ENCODE measurements at places on chromosomes 2 and 18.

DNA sequence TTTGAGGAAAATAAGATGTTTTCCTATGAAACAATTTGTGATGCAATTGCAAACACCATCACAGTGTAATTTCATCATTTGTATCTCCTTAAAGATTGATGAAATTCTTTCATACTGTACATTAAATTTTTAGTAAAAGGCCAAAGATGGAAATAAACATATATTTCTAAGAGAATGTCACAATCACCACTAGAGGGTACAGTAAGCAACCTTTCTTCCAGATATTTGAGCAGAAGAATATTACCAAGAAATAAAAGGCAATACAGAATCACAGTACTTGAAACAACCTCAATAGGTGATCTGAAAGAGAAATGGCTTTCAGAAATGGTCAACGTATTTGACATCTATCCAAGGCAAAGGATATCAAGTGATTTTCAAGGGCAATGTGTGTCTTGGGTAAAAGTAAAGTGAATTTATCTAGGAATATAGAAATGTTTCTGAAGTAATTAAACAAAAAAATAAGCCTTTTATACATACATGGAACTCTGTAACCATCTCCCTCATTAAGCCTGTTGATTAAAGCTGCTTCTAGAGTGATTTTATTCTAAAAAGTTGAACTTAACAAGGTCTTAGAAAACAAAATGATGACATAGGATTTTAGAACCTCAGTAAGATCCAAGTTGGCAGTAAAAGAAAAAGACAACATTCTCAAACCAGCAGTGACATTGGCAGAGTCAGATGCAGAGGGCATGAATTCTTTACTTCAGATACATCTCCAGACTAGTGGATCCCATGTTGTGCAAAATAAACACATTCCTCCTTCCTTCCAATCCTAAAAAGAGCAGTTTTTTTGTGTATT is 90.3 kb upstream of the SESTD1 start:
- DNase-seq: peak; percentile 29

GRCh38 chr18:8657873-8658470 is 47.4 kb upstream of the MTCL1 start:
- DNase-seq: no peak

DNA sequence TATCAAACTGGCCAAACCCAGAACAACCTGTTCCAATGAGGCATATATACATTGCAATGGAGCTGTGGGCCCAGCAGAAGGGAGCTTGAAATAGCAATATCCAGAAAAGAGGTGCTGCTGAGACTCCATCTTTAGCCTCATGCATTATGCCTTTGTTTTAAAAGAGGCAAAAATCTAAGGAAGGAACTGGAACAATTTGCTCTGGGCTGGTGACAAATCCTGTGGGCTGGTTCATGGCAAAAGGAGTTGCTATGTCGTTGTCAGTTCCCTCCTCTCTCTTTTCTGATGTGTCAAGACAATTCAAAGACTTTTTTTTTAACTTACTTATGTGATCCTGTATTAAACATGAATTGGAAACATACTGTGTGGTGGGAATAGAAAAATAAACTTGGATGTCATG is 124.2 kb upstream of the FSHR start:
- no peak for DNase-seq

DNA sequence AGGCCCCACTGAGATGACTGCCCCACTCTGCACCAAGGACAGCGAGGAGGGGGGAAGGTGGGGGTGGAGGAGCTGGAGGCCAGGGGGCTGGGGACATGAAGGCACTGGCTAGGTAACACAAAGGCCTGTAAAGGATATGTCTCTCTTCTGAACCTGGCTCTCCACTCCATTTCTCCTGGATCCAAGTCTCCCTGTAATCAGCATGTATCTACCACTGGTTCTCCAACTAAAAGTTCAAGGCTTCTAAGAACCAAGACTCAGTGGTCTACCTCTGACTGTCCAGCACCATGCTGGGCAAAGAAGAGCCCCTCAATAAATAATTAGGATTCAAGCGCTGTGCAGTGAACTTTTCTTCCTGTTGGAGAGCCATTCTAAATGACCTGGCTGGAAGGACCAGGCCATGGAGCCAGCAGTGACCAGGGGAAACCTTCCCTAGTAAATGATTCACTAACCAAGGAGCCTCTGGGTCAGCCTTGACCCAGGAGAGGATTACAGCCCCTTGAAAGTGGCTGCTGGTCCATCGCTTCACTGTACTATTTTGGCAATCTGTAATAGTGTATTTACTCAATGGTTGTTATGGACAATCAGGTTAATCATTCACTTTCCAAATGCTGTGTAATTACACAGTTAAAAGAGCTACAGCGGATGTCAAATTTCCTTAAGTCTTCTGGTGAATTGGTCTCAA is 73.2 kb downstream of the BCL11A start:
- no peak for DNase-seq

DNA sequence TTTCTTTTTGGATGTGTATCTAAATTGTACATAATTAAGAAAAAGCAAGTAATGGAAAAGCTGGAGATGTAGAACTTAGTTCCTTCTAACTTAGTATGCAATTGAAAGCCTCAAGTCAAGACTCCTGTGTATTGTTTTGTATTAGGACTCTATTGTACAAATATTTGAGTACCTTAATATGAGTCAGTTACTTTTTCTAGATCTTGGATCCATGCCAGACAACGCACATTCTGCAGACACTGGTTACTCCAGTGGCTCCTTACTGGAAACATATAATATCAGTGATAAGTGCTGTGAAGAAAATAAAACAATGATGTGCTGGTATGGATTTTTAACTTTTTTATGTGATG is 1.5 kb downstream of the SLC39A10 start:
- peak; percentile 35 for DNase-seq
